Renal pelvis (tissue), 12 donors: ENCODE measurements at places on chromosomes 1 and 21. TPM values are rescaled to one million over a fixed set of nuclear protein-coding genes. Genes with fewer than 3 reads are reported as not detected.

GRCh38 chr1:59692591-59692990 lies 122.2 kb upstream of the HOOK1 start:
- DNase-seq = no peak

DNA sequence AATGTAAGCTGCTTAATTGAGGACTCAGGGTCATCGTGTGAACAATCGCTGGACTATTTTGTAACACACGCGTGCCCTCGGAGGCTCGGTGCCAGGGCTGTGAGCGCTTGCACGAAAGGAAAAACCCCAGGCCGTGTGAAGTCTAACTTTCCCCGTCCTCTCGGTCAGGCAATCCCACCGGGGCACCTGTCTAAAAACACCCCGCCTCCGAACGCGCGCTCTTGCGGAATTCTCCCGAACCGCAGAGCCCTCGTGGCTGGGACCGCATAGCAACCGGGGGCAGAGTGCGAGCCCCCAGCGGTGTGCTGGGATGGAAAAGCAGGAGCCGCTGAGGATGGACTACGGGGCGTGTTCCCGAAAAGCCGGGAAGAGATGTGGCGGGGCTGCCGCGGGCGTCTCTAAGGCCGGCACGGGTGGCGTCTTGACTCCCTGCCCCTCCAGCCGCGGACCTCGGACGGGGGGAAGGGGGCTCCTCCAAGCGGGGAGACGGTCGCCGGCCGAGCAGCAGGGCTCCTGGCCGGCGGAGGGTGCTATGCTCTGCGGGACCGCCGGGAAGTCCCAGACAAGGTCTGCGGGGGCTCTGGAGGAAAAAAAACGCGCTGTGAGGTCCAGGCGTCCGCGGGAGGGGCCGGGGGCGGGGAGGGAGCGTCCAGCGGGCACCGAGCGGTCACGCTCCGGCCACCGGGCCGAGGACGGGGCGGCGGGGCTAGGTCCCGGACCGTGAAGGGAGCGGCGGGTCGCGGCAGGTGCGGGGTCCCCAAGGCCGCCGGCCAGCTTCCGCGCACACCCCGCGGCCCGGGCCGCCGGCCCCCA lies 936 bp downstream of the ZBTB21 start:
- peak; percentile 47 for DNase-seq

GRCh38 chr1:174968750-174969244 lies 30.9 kb upstream of the CACYBP start:
- no peak for DNase-seq

UBE4B gene
- polyA plus RNA-seq = 48.6 TPM

MTARC2 gene
- 50.8 TPM for polyA plus RNA-seq

DNA sequence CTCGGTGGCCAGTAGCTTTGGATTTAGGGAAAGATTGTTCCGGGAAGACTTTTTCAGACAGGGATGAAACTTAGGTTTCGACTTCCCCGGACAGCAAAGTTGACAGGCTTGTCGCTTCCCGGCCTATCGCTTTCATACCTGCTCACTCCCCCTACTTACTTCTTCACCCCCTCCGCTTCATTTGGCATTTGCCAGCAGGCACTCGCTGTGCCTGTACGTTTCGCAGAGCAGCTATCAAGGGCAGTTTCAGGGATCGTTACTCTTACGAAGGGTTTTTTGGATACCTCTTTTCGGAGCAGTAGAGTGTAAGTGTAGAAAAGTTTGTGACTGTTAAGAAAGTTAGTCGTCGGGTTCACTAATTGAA lies 393 bp downstream of the BLZF1 start:
- DNase-seq = no peak

GRCh38 chr1:43077273-43077672 lies 94.8 kb downstream of the EBNA1BP2 start:
- DNase-seq = no peak

GRCh38 chr21:46454142-46454541 lies 4.5 kb upstream of the DIP2A start:
- DNase-seq = no peak

GRCh38 chr1:233655301-233655740 lies 41.4 kb downstream of the KCNK1 start:
- DNase-seq = no peak
